Activated naive CD8-positive, alpha-beta T cell treated with anti-CD3 and anti-CD28 coated beads, Interleukin-2, amount 10 ng/mL, durations not matched to agents 7 days and 5 days (primary cell): ENCODE measurements at places on chromosomes 5 and 9. TPM values are rescaled to one million over a fixed set of nuclear protein-coding genes. Genes with fewer than 3 reads are reported as not detected.

Gene KIF24
- total RNA-seq, result 7.5 TPM

Gene ANXA1
- 171 TPM for total RNA-seq

Gene ABO
- not detected for total RNA-seq

Gene PCDHA8
- not detected for total RNA-seq

Gene C9orf153
- total RNA-seq, result 0.30 TPM

Gene PCDHA1
- total RNA-seq, result not detected

GRCh38 chr5:10140195-10140973 lies 109.3 kb downstream of the ATPSCKMT start:
- no peak for DNase-seq
- H3K4me3 ChIP-seq, result no peak overlapping the region
- H3K27me3 ChIP-seq, result no peaks in the 10 kb centered on the region
- no peaks in the 10 kb centered on the region for H3K4me1 ChIP-seq
- no peaks in the 10 kb centered on the region for H3K36me3 ChIP-seq

DNA sequence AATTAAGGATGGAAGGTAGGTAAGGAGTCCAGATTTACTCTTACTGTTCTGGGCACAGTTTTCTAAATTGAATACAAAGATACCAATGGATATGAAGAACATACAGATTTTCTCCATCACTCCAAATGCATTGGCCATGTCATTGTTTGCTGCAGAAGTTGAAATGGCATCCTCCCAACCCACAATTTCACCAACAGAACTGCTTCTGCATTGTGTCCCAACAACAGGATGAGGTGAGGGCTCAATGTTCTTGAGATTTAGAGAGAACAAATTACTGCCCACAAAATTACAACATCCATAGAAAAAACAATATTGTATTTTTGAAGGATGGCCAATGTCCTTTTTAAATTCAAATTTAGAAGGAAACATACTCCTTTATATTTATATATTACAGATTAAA lies 88.9 kb downstream of the NUDT12 start:
- DNase-seq, result no peak
- H3K27me3 ChIP-seq, result peaks cover 9% of the 10 kb centered on the region
- H3K27ac ChIP-seq, result no peak overlapping the region
- H3K4me1 ChIP-seq, result no peaks in the 10 kb centered on the region

DNA sequence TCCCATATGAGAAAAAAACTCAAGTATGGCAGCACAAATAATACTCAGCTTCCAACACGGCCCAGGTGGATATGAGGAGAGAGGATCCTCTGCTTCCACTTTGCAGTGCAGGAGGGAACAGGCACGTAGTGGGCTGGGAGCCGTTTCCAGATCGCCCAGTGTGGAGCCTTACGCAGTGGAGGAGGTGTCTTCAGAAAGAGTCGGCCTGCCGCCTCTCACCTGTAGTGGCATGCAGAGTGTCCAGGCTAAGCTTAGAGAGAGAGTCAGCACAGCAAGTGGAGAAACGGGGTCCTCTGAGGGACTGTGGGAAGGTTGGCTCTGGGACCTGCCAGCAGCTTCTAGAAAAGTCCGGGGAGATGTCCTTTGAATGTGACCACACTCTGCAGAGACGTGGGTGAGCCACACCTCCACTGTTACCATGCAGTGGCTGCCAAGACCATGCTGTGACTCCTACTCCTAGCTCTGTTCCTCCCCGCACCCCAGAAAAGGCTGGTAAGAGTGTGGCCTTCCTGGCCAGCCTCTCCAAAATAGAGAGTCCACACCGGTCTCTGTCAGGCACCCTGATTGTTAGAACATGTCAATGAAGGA lies 3.5 kb upstream of the SEMA4D start:
- peaks cover 7% of the 10 kb centered on the region for H3K36me3 ChIP-seq
- H3K4me1 ChIP-seq, result peaks cover 58% of the 10 kb centered on the region
- H3K4me3 ChIP-seq, result peak overlapping the region; percentile 71
- peak overlapping the region; percentile 95 for H3K27ac ChIP-seq

- no peaks in the 10 kb centered on the region for H3K4me1 ChIP-seq
- no peaks in the 10 kb centered on the region for H3K36me3 ChIP-seq
- H3K27me3 ChIP-seq, result peaks cover 48% of the 10 kb centered on the region
- peak; percentile 29 for DNase-seq
- no peak overlapping the region for H3K27ac ChIP-seq
Measured at GRCh38 chr5:155728146-155728856, 598.7 kb upstream of the SGCD start.

DNA sequence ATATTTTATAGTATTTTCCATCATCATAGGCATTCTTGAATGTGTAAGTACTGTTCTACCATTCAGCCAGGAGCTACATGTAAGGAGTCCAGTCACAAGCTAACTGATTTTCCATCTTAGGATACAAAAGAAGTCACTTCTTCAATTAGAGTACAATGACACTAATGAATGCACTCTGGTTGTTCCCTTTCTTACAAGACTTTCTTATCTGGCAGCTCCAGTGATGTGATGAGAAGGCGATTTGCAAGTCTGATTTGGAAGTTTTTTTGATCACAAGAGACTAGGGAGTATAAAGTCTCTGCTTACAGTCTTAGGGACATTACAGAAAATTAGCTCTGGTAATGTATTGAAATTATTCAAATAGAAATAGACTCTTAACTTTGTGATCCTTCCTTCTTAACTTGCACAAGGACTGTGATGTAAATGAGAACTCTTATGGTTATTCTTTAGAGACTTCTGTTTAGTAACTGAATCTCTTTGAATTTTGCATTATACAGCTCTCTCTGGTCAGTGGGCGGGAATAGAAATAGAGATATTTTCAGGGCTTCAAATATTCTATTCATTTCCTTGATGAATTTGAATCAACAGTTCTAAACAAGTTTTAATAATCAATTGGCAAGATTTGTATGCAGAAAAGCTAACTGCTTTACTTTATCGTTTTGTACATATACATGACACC lies 130.4 kb upstream of the CDH6 start:
- no peak for DNase-seq
- H3K27ac ChIP-seq, result no peak overlapping the region
- H3K4me3 ChIP-seq, result no peak overlapping the region
- H3K36me3 ChIP-seq, result no peaks in the 10 kb centered on the region
- H3K4me1 ChIP-seq, result no peaks in the 10 kb centered on the region
- no peaks in the 10 kb centered on the region for H3K27me3 ChIP-seq

DNA sequence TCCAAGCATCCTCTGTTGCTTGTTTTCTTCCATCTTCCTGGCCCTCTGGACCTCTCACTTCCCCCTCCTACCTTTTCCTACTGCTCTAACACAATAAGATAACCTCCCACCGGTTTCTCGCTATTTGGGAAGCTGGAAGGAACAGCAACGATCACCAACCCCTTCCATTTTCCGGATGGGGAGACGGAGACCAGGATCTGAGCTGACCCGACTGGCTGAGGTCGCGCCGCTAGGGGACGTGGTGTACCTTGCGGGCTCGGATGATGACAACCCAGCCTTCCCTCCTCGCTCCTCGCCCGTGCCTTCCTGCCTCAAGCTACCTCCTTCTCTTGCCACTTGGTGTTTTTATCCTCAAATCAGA lies 1.9 kb downstream of the LPAR1 start:
- H3K36me3 ChIP-seq, result no peaks in the 10 kb centered on the region
- no peak for DNase-seq
- H3K27ac ChIP-seq, result no peak overlapping the region
- H3K27me3 ChIP-seq, result peaks cover 48% of the 10 kb centered on the region
- H3K4me3 ChIP-seq, result no peak overlapping the region

DNA sequence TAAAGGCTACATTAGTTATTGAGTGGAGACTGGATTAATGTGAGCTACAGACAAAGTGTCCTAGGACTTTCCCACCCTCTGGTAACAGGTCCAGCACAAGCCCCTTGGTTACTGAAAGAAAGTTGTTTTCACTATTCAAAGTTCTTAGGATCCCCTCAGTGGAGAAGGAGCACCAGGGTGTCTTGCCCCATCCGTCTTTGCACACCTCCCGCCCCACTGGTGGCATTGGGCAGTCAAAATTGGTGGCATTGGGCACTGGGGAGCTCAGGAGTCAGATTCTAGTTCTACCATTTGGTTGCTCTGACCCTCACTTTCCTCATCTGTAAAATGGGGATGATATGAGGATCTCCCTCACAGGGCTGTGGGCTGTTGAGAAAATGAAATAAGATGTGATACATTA lies 2.4 kb upstream of the ANGPTL2 start:
- DNase-seq, result no peak
- H3K4me3 ChIP-seq, result no peak overlapping the region
- H3K27me3 ChIP-seq, result peaks cover 55% of the 10 kb centered on the region
- no peaks in the 10 kb centered on the region for H3K36me3 ChIP-seq

DNA sequence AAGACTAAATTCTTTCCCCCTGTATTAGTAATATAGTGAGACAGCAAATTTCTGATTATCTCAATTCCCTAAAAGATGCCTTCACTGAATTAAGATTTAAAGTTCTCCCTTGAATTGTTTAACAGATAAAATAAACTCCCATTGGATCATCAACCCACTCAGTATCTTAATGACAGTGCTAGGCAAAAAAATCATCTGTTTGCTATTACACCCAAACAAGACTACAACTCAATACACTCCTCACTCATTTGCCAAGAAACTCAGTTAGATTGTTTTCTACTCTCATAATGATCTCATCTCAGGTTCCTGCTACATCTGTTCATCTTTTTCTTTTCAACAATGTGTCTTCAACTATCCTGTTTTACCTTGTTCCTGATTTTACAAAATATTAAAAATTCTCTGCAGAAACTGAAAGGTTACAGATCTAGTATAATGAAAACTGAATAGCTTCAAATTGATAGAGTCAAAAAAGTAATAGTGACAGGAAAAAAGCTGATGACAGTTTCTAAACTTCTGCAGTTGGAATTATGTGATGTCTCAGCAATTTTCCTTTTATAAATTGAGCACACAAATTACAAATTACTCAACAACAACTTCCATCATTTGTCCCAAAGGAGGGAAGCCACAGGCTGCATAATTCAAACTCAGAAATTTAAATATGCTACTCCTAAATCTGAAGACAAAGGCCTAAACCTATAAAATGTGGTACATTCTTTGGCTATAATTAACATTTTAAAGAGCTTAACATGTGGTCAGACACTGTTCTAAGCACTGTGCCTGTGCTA lies 39.4 kb downstream of the HOMER1 start:
- H3K36me3 ChIP-seq, result no peaks in the 10 kb centered on the region
- no peak for DNase-seq
- H3K27me3 ChIP-seq, result no peaks in the 10 kb centered on the region
- no peaks in the 10 kb centered on the region for H3K4me1 ChIP-seq

- H3K36me3 ChIP-seq, result no peaks in the 10 kb centered on the region
- peaks cover 2% of the 10 kb centered on the region for H3K27me3 ChIP-seq
- no peak overlapping the region for H3K4me3 ChIP-seq
Measured at GRCh38 chr5:140367256-140368013, 7.4 kb downstream of the SLC4A9 start.

- peak overlapping the region; percentile 78 for H3K27ac ChIP-seq
- no peaks in the 10 kb centered on the region for H3K27me3 ChIP-seq
- H3K4me3 ChIP-seq, result no peak overlapping the region
- peaks cover 68% of the 10 kb centered on the region for H3K4me1 ChIP-seq
Measured at GRCh38 chr9:33161589-33162132, 5.5 kb downstream of the B4GALT1 start.

- H3K36me3 ChIP-seq, result no peaks in the 10 kb centered on the region
- no peak for DNase-seq
- peaks cover 2% of the 10 kb centered on the region for H3K27me3 ChIP-seq
- H3K27ac ChIP-seq, result no peak overlapping the region
Measured at GRCh38 chr9:21684231-21684630, 118.2 kb upstream of the MTAP start.

GRCh38 chr5:32280656-32281081 lies 32.1 kb downstream of the MTMR12 start:
- peaks cover 24% of the 10 kb centered on the region for H3K36me3 ChIP-seq
- H3K27ac ChIP-seq, result peak overlapping the region; percentile 84
- no peak for DNase-seq

GRCh38 chr5:40033411-40033810 lies 608.6 kb upstream of the DAB2 start:
- H3K36me3 ChIP-seq, result no peaks in the 10 kb centered on the region
- H3K4me1 ChIP-seq, result peaks cover 3% of the 10 kb centered on the region
- no peak for DNase-seq
- peaks cover 8% of the 10 kb centered on the region for H3K27me3 ChIP-seq
- H3K27ac ChIP-seq, result no peak overlapping the region
- no peak overlapping the region for H3K4me3 ChIP-seq

- no peaks in the 10 kb centered on the region for H3K36me3 ChIP-seq
- DNase-seq, result no peak
- H3K4me3 ChIP-seq, result no peak overlapping the region
- no peaks in the 10 kb centered on the region for H3K27me3 ChIP-seq
- H3K27ac ChIP-seq, result no peak overlapping the region
Measured at GRCh38 chr9:84587153-84587552, 82.4 kb upstream of the NTRK2 start.

DNA sequence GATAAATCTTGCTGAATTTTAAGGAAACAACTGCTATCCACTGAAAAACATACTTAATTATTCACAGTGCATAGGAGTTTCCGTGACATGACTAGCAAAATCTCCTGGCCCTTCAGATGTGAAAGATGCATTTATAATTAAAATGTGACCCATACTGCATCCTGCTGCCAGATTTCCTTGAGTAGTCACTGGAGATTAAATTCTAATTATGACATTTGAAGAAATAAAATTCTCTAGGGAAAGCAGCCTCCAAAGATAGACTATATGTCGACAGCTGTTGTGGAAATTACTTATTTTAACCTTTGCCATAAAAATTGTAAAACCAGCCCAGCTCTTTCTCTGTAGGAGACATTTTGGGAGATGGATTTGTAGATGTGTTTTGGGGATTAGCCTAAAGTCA lies 193.6 kb upstream of the SMC2 start:
- no peaks in the 10 kb centered on the region for H3K27me3 ChIP-seq
- no peak overlapping the region for H3K27ac ChIP-seq
- no peaks in the 10 kb centered on the region for H3K36me3 ChIP-seq
- no peaks in the 10 kb centered on the region for H3K4me1 ChIP-seq
- H3K4me3 ChIP-seq, result no peak overlapping the region

DNA sequence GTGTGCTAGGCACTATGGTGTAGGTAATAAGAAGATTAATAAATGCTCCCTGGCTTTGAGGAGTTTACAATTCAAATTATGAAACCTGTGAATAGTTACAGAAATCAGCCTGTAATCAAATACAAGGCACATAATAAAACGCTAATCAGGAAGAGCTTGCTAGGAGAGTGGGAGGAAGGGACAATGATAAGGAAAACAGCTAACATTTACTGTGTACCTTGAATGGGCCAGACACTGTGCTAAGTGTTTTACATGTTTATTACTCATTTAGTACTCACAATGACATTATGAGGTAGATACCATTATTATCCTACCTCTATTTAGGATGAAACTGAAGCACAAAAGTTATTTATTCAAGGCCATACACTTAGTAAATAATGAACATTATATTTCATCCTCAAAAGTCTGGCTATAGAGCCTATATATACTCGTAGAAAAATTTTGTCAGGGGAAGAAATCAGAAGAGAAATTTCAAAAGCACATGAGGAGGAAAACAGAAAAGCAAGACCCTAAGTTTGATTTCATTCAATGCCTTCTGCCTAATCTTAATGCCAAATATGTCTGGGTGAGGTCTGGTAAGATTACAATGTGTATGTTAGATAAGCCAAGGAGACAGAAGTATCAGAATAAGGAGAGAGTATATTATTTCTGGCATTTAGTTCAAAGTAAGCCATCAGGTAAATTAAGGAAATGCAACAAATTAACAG lies 35.9 kb downstream of the AFF4 start:
- no peak overlapping the region for H3K4me3 ChIP-seq
- no peaks in the 10 kb centered on the region for H3K27me3 ChIP-seq
- H3K36me3 ChIP-seq, result peaks cover 34% of the 10 kb centered on the region
- no peak for DNase-seq
- H3K27ac ChIP-seq, result no peak overlapping the region

- no peak overlapping the region for H3K27ac ChIP-seq
- no peak for DNase-seq
- no peaks in the 10 kb centered on the region for H3K4me1 ChIP-seq
- H3K27me3 ChIP-seq, result no peaks in the 10 kb centered on the region
- H3K4me3 ChIP-seq, result no peak overlapping the region
Measured at GRCh38 chr5:6904860-6905259, 191.6 kb downstream of the TENT4A start.
